ENCODE measurements at places on chromosomes 7 and 10.

DNA sequence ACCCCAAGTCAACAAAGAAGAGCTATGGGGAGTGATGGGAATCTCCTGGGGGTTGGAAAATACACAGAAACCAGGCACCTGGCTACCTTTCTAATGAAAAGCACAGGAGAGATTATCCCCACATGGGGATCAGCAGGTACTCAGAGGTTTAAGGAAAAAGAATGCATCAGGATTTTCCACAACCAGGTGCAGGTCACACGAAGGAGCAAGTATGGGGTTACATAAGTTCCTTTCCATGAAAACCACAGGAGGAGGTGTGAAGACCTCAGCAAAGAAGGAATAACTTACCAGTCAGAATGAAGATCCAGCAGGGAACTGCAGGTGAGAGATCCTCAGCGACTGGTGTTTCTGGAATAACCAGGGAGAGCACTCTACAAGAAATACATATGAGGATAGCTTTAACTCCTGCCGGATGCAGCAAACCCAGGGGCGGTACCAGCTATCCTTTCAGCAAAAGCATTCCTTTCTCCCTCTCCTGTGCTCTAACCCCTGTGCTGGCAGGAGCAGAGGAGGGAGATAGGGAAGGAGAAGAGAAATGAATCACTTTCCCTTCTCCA, 116.7 kb upstream of the TMEM106B start:
- DNase-seq, result no peak

- no peak for DNase-seq
Measured at GRCh38 chr7:129970816-129971215, 18.1 kb upstream of the UBE2H start.

DNA sequence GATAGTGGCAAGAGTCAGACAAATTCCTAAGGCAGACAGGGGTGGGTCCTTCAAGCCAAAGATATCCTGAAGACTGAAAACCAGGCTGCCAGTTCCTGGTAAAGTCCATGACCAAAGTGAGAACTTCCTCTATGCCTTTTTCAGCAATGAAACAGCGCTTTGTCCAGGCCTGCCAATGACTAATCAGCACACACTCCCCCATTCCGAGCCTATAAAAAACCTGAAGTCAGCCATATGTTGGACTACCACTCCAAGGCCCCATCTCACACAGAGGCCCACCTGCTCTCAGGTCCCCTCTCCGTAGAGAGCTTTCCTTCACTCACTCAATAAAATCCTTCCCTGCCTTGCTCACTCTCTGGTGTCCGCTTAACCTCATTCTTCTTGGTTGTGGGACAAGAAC, 402.2 kb downstream of the ANKRD7 start:
- DNase-seq, result peak; percentile 13

DNA sequence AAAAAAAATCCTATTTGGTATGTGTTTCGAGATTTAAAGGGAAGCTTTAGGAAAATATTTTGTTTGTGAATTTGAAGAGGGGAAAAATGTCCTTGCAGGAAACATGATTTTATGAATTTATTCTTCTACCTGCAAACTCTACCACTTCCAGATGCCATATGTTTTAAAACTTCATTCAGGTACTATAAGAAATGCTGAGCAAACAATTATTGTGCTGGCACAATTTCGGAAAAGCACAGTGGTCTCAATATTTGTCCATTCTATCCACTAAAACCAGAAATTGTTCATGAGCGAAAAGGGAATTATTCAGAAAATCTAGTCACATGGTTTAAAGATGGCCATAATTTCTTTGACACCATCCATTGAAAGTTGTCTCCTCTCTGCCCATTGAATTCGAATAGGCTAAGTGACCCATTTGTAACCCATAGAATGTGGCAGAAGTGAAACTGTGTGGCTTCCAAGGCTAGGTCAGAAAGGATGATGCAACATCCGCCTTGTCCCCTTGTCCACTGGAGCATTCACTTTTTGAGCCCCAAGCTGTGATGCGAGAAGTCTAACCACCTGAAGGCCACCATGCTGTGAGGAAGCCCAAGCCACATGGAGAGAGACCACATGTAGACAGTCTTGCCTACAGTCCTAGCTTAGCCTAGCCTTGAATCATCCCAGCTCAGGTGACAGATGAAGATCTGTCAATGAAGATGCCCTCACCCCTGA, 189.8 kb upstream of the PRKCQ start:
- peak; percentile 58 for DNase-seq

DNA sequence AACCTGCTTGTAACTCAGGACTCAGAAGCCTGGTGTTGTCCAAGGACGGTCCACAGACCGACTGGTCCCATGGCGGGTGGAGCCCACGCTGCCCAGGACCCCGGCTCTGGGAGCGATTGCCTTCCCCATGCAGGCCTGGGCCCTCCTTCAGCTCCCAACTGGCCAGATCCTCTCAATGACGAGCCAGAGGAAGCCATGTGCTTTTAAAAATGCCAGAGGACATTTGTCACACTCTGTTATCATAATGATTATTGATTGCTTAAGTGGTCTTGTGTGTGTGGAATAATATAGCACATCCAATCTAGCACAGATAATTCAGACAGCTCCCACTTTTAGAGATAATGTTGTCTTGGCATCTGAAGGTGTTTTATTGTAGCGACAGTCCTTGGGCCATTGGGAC, 22.6 kb upstream of the OGDHL start:
- DNase-seq, result no peak

DNA sequence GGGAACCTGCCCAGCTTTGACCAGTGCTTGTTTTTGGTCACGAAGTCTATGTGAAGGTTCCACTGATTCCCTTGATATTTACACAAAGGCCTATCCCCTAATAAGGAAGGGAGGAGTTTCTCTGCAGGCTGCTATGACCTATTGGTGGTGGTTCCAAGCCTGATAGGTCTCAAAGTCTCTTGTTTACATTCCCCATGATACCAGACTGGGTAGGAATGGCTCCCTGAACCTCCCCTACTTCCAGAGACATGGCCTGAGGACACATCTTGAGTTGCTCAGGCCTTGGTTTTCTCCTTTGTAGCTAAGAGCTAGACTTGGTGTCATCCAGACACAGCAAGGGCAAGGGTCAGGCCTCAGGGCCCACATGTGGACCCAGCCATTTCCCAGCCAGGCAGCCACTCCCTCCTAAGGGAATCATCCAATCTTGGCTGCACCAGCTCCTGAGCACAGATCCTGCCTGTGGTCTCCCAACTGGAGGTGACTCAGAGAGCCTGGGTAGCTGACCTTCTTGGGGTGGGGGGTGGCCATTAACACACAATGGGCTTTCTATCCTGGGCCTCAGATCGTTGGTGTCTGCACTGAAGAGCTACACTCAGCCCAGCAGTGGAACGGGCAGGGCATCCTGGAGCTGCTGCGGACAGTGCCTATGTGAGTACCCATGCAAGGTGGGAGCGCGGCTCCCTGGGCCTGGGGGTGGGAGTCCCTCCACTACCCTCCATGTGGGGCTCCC, 51.0 kb upstream of the TRIM8 start:
- DNase-seq, result no peak

DNA sequence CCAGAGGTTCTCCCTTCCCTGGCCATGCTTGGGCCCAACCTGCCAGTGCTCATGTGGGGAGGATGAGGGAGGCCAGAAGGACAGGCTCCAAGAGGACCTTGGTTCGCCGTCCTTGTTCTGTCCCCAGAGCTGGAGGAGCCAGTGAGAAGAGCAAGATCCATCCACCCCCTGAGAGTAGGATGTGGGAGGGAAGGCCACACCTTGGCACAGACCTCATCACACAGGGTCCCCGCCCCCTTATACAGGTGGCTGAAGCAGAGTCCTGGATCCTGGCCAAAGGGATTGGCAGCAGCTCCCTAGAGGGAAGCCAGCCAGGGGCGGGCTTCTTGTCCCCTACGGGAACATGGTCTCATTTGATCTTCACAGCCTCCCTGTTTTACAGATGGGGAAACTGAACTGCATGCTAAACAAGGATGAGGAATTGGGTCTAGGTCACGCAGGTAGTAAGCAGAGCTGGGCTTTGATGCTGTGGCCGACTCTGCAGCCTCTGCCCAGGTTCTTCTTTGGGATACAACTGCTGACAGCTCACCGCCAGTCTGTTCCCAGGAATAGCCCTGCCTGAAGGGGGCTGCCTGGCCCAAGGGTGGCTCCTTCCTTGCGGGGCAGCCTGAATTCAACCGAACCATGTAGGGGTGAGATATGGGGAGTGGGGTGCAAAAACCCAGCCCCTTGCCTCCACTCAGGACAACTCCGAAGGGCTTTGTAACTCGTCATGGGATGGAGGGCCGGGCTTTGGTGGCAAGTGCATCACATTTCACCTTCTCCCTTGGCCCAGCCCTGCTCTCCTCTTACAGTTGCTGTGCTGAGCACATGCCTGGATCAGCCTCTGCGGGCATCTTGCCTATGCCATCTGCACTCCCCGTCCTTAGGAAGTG, 62.2 kb upstream of the KDM7A start:
- DNase-seq, result no peak

- DNase-seq, result no peak
Measured at GRCh38 chr10:60735244-60735643, 43.0 kb upstream of the CDK1 start.

GRCh38 chr10:96831200-96831866, 765 bp upstream of the LCOR start:
- peak; percentile 28 for DNase-seq

DNA sequence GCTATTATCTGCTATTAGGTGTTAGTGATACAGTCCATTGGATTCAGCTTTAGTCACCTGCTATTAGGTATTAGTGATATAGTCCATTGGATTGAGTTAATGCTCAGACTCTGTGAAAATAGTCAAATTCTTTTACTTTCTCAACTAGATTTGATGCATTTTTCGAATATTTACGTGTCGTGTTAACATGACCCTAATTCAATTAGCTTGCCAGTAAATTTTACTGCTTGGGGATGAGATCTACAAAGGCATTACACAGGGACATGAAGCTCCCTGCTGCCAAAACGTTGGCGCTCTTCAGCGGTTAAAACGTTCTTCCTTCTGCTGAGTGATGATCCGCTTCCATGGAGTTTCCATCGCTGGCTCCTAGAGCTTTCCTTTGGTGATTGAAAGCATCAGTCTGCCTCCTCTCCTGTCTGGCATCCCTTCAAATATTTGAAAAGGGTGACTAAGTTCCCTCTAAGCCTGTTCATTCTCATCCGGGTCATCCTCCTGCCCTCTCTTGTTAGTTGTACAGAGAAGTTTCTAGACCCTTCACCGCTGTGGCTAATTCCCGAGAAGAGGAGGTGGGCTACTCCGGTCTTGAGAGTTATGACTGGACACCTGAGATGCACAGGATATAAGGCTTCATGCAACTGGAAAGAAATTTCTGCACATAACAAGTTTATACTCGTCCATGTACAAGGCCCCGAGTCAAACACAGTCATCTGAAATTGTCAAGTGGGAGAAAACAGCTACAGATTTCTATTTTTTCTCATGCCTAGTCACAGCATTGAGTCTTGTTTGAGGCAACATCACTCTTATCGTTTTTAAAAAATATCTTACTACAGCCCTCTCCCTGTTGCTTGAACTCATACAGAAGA, 254.0 kb downstream of the KLF6 start:
- DNase-seq, result no peak

DNA sequence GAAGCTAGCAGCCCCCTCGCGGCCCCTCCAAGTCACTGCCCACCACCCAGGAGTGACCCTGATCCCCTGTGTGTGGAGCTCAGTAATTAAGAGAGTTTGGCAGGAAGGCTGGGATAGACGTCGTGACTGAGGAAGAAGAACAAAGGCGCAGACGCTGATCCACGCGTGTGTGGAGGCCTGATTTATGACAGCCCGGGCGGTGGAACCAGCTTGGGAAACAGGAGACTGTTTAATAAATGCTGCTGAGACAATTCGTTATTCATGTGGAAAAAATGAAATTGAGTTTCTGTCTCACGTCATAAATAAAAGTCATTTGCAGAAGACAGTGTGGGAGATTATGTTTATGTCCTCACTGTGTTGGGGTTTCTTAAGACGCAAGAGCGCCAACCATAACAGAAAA, 130.8 kb downstream of the ELFN1 start:
- DNase-seq, result no peak

GRCh38 chr10:114045136-114046086, 1.7 kb downstream of the ADRB1 start:
- no peak for DNase-seq

DNA sequence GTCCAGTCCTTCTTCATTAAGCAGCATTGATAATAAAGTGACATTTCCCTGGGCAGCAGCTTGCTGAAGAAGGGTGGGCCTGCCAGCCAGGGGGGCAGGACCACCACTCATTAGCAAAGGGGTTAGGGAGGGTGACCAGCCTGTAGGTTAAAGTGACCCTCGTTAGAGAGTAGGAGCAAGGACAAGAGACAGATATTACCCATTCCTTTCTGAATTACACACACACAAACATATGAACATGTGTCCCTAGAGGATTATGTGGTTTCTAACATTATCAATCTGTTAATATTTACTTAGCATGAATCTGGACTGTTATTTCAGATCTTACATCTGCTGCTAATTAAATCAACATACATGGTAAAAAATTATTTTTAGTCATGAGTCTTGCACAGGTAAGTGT, 88.9 kb downstream of the CTTNBP2 start:
- DNase-seq, result no peak

- DNase-seq, result no peak
Measured at GRCh38 chr7:14449291-14449690, 453.3 kb downstream of the DGKB start.

DNA sequence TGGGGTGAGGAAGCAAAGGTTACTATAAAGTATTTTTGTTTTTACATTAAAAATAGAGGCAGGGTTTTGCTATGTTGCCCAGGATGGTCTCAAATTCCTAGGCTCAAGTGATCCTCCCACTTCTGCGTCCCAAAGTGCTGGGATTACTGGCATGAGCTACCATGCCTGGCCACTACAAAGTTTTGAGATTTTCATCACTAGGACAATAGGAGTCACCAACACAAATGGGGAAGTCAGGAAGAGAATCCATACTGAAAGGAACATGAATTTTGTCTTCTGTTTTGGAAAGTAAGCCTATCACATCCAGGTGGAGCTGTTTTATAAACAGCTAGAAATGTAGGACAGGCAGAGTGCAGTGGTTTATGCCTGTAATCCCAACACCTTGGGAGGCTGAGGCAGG, 20.0 kb upstream of the CAPZA2 start:
- no peak for DNase-seq

- DNase-seq, result no peak
Measured at GRCh38 chr7:778271-778967, 51.3 kb upstream of the PRKAR1B start.

GRCh38 chr10:2980116-2980515, 87.2 kb upstream of the PFKP start:
- DNase-seq, result no peak

DNA sequence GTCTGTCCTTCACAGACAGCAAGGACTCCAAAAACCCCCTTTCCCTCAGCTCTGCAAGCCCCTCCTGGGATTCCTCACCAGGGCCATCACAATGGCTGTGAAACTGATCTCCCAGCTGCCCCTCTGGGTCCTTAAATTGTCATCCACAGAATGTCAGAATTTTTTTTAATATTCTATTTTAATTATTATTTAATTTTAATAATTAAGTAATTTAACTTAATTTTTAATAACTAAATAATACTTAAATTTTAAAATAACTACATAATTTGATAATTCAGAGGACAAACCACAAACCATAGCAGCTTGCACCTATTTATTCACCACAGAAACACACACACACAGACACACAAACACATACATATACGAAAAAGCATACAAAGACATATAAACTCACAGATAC, 565.8 kb upstream of the COBL start:
- DNase-seq, result no peak

Data from NAMALWA (cell line).